ENCODE measurements at places on chromosomes 1 and 21. TPM values are rescaled to one million over a fixed set of nuclear protein-coding genes. Genes with fewer than 3 reads are reported as not detected.

DNA sequence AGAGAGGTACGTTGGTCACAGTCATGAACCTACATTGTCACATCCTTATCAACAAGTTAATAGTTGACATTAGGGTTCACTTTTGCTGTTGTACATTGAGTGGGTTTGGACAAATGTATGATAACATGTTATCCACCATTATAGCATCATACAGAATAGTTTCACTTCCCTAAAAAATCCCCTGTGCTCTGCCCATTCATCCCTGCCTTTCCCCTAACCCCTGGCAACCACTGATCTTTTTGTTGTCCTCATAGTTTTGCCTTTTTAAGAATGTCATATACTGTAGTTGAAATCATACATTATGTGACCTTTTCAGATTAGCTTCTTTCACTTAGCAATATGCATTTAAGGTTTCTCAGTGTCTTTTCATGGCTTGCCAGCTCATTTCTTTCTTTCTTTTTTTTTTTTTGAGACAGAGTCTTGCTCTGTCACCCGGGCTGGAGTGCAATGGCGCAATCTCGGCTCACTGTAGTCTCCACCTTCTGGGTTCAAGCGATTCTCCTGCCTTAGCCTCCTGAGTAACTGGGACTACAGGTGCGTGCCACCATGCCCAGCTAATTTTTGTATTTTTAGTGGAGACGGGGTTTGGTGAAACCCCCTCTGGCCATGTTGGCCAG is 50.6 kb downstream of the UCK2 start:
- DNase-seq = no peak

DNA sequence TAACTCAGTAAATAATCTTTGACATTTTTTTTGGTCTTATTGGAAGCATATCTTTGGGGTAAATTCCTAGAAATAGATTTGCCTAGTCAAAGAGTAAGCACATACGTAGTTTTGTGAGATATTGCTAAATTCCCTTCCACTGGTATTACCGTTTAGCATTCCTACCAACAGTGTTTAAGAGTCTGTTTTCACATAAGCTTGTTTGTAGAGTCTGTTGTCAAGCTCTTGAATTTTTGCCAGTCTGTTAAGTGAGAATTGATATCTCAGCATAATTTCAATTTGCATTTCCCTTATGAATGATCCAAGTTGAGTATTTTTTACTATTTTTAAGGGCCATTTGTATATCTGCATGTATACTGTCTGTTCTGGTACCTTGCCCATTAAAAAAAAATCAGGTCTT is 37.0 kb upstream of the MPC2 start:
- no peak for DNase-seq

DNA sequence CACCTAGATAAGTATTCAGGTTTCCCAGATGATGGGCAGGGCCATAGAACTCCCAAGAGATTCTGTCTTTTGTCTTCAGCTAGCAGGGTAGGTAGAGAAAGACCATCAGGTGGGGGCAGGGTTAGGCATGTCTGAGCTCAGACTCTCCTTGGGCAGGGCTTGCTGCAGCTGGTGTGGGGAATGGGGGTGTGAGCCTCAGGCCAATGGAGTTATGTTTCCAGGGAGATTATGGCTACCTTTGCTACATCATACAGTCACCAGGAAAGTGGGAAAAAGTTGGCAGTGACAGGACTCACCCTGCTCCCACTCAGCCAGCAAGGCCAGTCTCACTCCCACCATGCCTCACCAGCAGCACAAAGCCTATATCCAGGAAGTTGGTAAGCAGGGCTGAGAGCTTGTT is 77.8 kb downstream of the DRAM2 start:
- DNase-seq = no peak

- DNase-seq = peak; percentile 70
These were observed 16.2 kb downstream of the LAPTM5 start for GRCh38 chr1:30741239-30741894.

DNA sequence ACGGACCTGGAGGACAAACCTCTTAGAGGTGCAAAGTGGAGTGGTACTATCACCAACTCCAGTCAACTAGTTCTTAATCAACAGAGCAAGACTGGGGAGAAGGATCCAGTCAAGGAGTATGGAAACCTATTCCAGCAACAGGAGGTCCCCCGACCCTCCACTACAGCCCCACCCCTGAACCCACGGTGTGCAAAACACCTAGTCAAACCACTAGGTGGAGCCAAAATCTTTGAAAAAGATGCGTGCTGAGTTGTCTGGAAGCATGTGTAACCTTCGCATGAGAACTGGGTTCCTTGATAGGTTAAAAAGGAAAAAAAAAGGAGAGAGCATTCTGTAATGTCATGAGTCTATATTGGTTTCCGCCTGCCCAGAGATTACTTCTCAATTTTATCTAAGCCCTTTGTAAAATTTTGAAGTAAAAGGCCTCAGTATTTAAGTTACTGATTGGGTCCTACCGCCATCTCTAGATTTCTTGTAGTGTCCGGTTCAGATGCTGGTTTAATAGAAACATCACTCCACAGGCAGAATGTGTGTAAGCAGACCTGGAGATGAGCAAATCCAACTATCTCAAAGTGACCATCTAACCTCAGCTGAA is 81.9 kb upstream of the HAO2 start:
- DNase-seq = no peak

- DNase-seq = no peak
These were observed 139.6 kb downstream of the PLPP3 start for GRCh38 chr1:56439610-56440264.

The PODN gene
- total RNA-seq = 155 TPM

The TNFSF4 gene
- total RNA-seq = 1.2 TPM

The RNU1-1 gene
- total RNA-seq = 18,986 TPM

The EFNA1 gene
- 13.2 TPM for total RNA-seq

All from posterior vena cava (tissue), 2 donors.